ENCODE measurements at places on chromosomes 5 and 9.

DNA sequence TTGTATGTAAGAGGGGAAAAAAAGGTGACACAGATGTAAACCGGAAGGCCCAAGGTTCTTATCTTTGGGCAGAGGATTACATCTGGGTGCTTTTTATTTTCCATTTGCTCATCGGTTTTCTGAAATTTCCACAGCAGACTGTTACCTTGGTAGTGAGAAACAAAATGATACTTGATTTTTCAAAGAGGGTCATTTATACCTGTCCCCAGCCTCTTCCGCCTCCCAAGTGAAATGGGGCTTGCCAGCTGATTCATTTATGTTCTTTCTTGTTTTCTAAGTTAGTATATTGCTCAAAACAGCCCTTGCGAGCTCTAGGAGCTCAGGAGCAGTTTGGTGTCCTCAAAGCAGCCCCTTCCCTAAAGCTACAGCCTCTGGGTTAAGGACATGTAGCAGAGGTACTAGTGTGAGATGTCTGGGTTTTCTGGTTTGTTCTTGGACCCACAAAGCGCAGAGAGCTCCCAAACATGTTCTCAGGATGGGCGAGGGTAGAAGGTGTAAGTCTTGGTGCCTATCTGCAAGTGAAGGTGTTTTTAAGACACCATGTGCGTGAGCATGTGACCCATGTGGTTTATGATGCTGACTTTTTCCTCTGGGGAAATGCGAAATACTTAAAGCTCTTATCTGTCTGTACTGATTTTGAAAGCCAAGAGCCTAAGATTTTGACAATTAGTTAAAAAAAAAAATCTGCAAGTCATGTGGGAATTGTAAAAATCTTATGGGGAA is 38.3 kb downstream of the DAPK1 start:
- no peak for DNase-seq

DNA sequence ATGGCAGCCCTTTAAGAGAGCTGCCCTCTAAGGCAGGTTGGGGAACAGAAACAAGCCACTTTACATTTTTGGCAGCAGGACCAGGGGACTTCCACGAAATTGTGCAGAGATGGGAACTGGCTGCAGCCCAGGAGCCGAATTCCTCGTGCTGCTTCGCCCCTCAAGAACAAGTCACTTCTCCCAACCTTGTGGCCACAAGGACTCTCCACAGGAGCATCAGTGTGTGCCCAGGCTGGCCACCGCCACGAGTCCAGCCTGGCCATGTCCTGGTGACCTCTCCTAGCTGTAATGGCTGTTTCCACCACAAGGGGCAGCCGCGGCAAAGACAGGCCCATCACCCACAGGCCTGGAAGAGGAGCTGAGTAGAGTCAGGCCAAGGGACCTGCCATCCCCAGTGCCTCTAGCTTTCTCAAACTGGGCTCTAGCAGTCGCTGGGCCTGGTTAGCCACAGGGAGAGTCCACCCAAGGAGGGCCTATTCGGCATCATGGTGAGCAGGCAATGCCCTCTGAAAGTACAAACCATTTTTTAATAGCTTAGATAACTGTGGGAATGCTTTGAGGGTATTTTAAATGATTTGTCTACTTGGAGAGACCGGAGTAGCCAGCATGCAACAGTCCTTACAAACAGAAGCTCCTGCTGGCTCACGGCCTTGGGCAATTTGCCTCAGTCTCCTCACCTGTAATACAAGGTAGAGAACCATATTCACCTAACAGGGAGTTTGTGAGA is 129.0 kb downstream of the COL23A1 start:
- no peak for DNase-seq

- DNase-seq: peak; percentile 57
Measured at GRCh38 chr9:132160802-132161742, 786 bp upstream of the NTNG2 start.

GRCh38 chr5:163566678-163567077 is 61.3 kb downstream of the MAT2B start:
- DNase-seq: no peak

DNA sequence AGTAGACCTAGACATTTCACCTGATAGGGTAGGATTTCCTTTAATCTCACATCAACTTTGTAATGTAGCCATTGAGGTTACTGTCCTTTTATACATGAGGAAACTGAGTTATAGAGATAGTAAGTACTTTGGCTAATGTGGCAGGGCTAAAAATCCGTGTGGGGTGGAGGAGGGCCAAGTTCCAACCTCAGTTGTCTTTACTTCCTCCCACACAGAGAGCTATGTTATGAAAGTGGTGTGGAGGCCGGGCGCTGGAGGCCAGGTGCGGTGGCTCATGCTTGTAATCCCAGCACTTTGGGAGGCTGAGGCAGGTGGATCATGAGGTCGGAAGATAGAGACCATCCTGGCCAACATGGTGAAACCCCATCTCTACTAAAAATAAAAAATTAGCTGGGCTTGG is 173.3 kb downstream of the PALM2AKAP2 start:
- no peak for DNase-seq

- no peak for DNase-seq
Measured at GRCh38 chr5:96159043-96159442, 197.4 kb upstream of the ELL2 start.

DNA sequence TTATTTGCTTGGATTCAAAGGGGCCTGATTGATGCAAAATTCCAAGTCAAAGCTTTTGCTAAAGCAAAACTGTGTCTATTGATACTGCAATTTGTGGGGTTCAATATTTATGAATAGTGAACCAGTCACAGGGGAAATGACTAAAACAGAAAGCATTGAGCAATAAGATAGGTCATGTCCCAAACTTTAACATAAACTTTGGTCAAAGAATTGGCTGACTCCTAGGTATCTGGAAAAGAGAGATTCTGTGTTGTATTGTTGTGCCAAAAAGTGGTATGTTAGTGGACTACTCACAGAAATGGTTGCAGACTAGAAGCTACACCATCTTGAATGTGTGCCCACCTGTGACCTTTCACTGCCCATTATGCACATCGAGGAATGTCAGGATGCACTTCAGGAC is 585.5 kb upstream of the RGMB start:
- DNase-seq: no peak

- peak; percentile 51 for DNase-seq
Measured at GRCh38 chr5:100904259-100904861, 1.3 kb upstream of the ST8SIA4 start.

- DNase-seq: no peak
Measured at GRCh38 chr5:69042500-69042899, 51.3 kb upstream of the SLC30A5 start.

- DNase-seq: no peak
Measured at GRCh38 chr9:11023201-11023600, 410.4 kb upstream of the PTPRD start.

GRCh38 chr5:126499853-126500342 is 76.7 kb downstream of the GRAMD2B start:
- DNase-seq: peak; percentile 68

DNA sequence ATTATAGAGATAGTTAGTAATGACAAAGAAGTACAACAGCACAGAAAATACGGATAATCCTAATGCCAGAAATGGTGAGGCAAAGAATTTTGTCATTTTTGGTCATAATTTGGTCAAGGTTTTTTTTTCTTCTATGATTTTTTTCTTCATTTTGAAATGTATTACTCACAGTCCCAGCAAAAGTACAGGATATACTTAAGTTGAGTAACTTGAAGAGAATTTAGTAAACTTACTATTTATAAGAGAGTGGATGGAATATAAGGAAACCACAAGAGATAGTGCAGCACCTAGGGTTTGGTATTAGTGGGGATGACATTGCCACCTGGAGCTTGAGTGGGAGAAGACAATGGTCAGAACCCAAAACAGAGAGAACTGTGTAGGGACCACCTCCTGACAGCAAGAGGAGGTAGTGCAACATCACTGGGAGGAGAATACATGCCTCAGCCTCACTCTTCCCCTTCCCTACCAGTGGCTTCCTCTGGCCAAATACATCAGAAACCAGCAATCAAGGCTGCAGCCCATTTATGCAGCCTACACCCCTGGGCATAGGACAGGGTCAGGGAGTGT is 434.5 kb upstream of the TRPC7 start:
- no peak for DNase-seq

- no peak for DNase-seq
Measured at GRCh38 chr5:141762790-141763368, 80.8 kb upstream of the ARAP3 start.

- no peak for DNase-seq
Measured at GRCh38 chr9:40928803-40929487, 199.5 kb downstream of the FOXD4L6 start.

DNA sequence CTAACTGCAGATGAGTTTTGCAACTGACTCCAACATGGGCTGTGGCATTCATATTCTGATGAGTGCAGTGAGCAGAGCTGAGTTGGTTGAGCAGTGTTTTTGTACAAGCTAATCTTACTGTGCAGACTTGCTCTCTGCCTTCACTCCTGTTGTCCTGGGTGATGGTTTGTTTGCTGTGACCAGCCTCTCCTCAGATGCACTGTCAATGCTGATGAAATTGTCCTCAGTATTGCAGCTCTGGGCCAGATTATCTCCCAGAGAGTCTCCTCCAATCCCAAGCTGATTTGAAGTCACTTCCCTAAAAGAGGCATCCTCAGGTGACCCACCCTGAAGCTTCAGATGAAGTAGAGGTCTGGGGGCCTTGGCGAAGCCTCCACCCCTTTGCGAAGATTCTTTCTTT is 581.8 kb downstream of the ACTL7B start:
- no peak for DNase-seq

GRCh38 chr5:176174345-176175025 is 63.7 kb upstream of the SIMC1 start:
- DNase-seq: no peak

GRCh38 chr5:170791325-170791954 is 7.9 kb downstream of the GABRP start:
- no peak for DNase-seq

- DNase-seq: no peak
Measured at GRCh38 chr5:82414041-82414388, 135.9 kb upstream of the RPS23 start.

- no peak for DNase-seq
Measured at GRCh38 chr5:121702682-121703081, 149.0 kb upstream of the FTMT start.

DNA sequence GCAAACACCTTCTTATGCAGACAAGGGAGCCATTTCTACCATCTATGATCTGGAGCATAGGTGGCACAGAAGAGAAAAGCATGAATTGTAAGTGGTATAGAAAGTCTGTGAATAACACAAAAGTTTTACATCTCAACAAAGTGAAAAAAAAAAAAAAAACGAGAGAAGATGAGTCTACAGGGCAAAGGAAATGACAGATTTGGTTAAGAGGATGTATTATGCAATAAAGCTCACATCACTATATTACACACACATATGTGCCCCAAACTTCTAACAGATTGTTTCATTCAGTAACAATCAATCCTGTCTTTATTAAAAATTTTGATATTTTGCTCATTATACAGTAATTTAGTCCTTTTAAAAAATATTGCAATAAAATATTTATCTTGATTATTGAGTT is 49.8 kb downstream of the CERT1 start:
- DNase-seq: no peak

GRCh38 chr9:2317591-2317990 is 302.4 kb downstream of the SMARCA2 start:
- DNase-seq: no peak

- no peak for DNase-seq
Measured at GRCh38 chr9:77981907-77982306, 49.7 kb downstream of the GNAQ start.

- no peak for DNase-seq
Measured at GRCh38 chr5:127042593-127042992, 12.2 kb upstream of the MARCHF3 start.

DNA sequence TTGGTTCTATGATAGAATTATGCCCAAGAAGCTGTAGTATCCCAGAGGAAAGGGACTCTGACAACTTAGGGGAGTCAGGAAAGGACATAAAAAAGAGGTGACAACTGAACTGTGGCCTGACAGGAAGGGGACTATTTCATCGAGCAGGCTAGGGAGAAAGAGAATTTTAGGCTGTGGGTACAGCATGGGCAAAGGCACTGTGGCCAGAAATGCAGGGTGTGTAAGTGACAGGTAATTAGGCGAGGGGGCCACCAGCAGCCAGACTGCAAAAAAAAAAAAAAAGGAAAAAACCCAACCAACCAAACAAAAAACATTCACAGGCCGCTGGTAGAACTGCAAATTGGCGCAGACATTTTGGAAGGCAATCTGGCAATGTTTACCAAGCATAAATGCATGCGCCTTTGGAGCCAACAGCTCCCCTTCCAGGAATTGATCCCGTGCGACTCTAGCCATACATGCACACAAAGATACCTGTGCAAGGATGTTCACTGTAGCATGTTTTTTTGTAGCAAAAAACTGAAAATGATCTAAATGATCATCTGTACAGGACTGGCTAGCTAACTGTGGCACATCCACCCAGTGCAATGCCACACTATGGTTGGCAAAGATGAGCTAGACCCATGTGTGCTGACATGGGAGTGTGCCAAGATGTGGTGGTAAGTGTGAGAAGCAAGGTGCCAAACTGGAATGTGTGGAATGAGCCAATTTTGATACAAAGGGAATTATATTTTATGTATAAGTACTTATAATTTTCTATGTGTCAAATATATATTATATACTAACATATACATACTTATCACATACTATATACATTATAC is 1.1 kb downstream of the EIF4E1B start:
- no peak for DNase-seq

- no peak for DNase-seq
Measured at GRCh38 chr5:134553821-134554267, 28.4 kb downstream of the JADE2 start.

- no peak for DNase-seq
Measured at GRCh38 chr5:133891390-133891789, 77.0 kb downstream of the C5orf15 start.

GRCh38 chr5:9112520-9113291 is 433.2 kb downstream of the SEMA5A start:
- no peak for DNase-seq

- no peak for DNase-seq
Measured at GRCh38 chr5:148768806-148769415, 57.5 kb upstream of the ADRB2 start.

DNA sequence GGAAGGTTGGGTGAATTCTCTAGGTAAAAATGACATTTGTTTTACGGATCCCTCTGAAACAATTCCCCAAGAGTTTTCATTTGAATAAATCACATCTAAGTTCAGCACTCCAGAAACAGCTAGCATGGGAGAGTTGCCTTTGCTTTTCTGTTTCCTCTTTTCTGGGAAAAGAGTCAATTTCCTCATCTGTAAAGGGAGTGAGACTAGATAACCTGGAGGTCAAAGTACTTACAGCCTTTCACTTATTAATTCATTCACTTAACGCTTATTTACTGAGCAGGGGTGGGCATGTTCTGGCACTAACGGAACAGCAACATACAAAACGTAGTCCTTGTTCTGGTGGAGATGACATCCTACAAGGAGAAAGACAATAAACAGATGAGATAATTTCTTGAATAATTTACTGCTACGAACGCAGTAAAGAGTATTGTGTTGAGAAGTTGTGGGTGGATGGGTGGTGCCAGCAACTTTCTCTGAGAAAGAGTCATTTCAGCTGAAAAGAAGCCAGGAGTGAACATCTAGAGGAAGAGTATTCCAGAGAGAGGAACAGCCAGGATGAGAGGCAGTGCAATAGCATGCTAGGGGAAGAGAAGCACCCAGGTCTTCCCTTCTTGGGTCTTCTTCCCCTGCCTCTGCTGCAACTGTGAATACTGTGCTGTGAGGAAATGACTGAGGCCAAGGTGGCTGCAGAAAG is 335.6 kb downstream of the ZSWIM6 start:
- no peak for DNase-seq

- DNase-seq: no peak
Measured at GRCh38 chr5:50807661-50808060, 141.2 kb downstream of the PARP8 start.

All from CD4-positive, alpha-beta T cell treated with Interleukin-6 at 100 ng/mL for 8 hours (primary cell).